ENCODE measurements at places on chromosomes 7 and 10. TPM values are rescaled to one million over a fixed set of nuclear protein-coding genes. Genes with fewer than 3 reads are reported as not detected.

GRCh38 chr7:131471250-131472004 lies 85.0 kb downstream of the PODXL start:
- no peak for DNase-seq

GRCh38 chr10:103284170-103284569 lies 7.2 kb downstream of the INA start:
- no peak for DNase-seq

DNA sequence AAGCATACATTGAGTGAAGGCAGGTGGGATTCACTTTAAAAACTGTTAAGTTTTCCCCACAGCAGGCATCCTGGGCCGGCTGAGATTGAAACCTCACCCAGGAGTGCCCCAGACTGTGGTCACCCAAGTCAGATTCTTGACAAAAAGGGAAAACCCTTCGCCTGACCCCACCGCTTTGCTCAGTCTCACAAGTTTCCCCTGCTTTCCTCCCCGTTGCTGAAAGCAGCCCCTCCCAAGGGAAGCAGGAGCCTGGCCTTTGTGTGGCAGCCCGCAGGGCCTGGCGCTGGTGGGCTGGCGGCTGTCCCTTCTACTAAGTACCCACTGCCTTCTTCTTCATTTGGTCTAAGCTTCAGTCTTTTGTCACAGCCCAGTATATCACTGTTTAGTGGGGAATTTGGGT lies 16.0 kb downstream of the RNF32 start:
- DNase-seq: no peak

DNA sequence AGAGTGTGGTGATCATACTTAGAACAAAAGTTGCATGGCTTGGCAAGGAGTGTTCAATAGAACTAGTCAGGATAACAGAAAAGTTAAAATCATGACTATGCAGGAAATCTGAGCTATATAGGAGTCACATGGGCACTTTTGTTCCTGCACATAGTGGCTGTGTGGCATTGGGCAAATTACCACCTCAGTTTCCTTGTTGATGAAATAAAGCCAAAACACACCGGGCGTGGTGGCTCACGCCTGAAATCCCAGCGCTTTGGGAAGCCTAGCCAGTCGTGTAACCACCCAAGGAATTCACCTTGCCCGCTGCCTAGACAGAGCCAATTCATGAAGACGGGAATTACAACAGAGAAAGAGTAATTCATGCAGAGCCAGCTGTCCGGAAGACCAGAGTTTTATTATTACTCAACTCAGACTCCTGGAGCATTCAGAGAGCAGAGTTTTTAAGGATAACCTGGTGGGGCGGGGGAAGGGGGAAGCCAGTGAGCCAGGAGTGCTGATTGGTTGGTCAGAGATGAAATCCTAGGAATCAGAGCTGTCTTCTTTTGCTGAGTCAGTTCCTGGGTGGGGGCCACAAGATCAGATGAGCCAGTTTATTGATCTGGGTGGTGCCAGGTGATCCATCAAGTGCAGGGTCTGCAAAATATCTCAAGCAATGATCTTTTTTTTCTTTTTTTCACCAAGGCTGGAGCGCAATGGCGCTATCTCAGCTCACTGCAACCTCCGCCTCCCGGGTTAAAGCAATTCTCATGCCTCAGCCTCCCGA lies 6.4 kb upstream of the MKRN1 start:
- no peak for DNase-seq

DNA sequence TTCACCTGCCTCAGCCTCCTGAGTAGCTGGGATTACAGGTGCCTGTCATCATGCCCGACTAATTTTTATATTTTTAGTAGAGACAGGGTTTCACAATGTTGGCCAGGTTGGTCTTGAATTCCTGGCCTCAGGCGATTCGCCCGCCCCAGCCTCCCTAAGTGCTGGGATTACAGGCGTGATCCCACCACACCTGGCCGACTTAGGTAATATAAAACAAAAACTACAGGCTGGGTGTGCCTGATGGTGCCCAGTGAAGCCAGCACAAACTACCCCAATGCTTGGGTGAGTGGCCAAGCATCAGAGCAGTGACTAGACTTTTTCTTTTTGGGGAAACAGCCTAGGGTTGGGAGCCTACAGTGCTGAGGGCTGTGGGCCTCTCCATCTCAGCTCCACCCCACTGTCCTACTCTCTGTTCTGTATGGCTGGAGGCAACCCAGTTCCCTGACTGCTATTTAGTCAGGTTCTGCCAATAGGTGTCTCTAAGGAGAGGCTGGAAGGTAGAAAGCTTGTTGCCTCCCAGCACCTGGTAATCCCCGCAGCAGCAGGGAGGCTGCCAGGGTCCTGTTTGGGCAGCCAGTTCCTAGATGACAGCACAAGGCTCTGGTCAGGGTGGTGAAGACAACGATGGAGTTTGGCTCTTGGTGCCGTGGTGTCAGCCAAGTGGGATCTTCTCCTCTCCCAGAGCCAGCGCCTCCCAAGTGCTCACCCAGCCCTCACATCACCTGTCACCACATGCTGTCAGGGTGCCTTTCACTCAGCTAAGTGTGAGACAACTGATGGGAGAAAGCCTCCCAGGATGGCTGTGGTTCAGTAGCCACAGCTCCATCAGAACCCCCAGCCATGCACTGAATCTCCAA lies 10.4 kb upstream of the NACAD start:
- no peak for DNase-seq

- DNase-seq: no peak
These were observed 69.7 kb upstream of the BTBD16 start for GRCh38 chr10:122201401-122201800.

DNA sequence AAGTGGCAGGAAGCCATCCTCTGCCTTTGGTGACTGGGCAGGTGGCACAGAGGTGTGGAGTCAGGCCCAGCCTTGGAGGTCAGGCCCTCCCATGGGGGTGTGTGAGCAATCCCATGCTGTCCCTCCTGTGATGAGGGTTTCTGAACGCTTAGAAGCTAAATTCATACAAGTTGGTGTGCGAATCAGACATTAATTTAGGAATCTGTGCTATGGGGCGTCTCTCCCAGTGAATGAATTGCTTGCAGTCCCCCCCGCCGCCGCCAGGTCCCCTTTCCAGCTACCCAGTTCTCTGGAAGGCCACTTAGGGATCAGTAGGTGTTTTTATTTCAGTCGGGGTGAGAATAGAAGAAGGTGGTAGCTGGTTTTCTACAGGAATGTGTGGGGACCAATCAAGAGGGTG lies 37.5 kb downstream of the LRRC18 start:
- DNase-seq: no peak

DNA sequence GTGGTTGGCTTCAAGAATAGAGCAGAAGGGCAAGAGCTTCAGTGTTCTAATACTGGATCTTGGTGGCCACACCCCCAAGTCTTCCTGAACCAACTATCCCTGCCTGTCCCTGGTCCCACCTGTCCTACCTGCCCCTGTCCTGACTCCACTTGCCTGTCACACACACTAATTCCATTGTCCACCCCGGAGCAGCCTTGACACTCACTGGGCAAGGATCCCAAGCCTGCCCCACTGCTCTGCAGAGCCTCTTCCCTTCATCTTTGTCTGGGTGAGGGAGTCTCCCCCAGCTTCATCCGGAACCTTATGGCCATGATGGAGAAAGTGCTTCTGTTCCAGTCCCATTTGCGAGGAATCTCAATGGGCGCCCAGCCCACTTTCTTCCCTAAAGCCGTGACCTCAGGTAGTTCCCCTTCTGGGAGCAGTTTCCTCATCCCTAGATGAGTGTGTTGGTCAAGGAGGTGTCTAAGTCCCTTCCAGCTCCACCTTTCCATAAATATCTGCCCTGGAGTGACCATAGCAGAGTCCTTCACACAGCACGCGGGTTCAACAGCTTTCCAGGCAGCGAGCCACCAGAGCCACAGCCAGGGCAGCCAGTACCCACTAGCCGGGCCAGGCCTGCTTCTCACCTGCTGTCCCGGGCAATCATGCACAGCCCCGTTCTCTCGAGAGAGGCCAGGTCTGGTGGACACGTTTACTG lies 61.5 kb downstream of the VIPR2 start:
- no peak for DNase-seq

DNA sequence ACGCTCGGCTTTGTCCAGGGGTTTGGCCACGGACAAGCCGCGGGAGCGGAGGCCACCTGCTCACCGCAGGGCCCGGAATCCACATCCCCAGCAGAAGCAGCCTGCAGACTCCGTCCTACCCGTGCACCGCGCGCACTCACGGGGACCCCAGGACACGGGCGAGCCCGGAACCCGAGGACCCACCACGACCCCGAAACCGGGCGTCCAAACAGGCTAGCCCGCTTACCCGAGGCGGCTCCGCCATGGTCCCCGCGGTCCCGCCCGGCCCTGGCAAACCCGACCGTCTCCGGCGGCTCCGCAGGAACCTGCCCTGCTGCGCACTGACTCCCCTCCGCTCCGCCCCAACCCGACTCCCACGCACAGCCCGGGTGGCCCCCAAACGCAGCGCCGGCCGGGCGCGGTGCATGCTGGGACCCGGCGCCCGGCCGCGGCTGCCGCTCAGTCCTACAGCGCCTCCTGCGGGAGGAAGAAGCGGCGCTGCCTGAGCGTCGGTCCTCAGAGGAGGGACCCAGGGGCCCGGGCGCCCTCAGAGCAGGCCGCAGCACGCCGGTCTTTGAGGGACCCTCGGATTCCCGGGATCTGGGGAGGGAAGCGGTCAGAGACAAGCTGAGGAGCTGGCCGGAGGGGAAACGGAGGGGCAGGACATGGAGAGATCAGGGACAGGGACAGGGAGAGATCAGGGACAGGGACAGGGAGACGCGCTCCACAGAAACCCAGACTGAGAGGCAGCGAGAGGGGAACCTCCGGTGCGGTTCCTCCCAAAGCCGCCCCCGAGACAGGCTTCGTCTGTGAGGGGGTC lies at the start of gene ZNF786:
Gene ZNF786 (minus strand): TSS at position 322 of the 799 bp plus-strand sequence. CDS start 78 bp downstream, at position 244.
- DNase-seq: peak; percentile 97

DNA sequence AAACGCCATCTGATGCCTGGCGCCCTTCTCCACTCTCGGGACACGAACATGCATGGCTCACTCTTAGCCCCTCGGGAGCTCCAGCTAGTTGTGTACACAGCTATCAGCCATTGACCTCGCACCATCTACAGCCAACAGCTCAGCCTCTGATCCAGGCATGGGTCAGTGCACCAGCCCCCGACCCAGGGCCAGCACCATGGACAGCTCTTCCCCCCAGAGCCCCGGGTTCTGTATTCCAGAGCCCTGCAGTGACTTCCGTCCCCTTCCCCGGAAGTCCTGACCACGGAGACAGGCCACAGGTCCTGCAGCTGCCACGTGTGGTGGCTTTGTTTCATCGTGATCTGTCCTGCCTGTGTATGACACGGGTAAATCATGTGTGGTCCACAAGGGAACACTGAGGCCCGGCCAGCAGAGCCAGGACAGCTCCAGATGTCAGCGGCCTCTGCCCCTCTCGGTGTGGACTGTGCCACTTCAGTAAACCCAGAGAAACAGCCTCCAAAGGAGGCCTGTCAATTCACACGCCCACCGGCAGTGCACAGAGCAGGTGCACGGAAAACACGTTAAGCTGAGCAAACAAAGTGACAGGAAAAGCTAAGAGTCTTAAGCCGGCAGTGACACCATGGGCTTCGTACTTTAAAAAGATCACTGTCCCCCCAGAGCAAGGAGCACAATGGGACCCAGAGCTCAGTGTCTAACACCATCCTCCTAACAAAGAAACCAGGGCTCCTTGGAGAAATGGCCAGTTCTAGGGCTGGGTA lies 13.0 kb downstream of the STK32C start:
- DNase-seq: no peak

DNA sequence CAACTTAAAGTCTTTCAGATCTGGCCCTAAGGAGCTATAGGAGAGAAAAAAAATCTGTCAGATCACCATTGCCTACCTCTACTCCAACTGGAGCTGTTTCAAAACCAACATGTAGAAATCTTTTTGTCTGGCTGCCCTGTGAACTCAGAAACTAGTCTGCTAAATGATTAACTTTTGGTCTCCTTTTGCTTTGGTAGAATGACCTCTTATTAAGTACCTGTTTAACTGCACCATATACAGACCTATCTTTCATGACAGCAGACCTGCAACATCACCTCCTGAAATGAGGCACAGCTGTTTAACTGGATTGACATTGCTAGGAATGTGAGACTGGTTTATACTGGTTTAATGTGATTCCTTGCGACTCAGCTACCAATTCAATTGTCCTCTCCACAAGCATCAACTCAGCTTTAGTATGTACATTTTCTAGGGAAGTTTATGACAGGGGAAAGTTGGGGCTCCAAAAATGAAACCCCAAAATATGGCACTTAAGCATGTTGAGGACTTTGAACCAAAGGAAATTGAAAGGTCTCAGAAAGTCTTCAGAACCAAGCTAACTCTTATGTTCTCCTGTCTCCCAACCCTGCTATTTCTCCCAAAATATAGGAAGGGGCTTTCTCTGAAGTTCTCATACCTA lies 1.8 kb downstream of the CYP3A43 start:
- no peak for DNase-seq

DNA sequence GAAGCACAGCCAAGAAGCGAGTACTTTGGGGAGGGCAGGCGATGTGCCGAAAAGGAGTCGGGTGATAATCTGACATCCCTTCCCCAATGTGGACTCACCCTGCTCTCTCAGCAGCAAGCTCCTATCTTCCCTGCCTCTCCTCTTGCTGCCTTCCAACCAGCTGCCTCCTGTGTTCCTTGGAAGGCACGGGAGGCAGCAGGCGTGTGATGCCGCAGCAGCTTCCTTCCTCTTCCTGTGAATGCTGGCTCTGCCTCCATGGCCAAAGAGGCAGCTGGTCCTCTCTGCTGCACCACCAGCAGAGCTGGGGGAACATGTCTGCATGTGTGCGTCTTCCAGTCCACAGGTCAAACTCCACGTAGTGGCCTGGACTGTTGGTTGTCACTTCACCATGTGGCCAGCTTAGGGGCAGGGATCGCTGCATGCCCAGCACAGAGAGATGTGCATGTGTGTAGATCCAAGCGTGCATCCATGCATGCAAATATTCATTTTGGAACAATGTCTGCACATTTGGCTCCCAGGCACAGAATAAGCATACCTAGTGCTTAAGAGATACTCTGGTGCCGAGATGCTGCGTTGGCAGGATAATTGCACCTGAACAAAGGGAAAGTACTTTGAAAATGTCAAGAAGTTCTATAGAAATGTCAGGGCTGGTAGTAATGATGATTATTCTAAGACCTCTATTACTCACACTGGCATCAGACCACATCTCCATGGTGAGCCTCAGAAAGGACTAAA lies 499.8 kb downstream of the PLXNA4 start:
- DNase-seq: no peak

- DNase-seq: peak; percentile 54
These were observed 96.4 kb downstream of the FAS start for GRCh38 chr10:89086801-89087521.

The ELAPOR2 gene
- 16.8 TPM for total RNA-seq

The HOXA3 gene
- not detected for total RNA-seq

The AZGP1 gene
- total RNA-seq: not detected

The TMUB1 gene
- 67.3 TPM for total RNA-seq

The FXYD4 gene
- total RNA-seq: not detected

The ASZ1 gene
- not detected for total RNA-seq

The GIMAP2 gene
- 47.8 TPM for total RNA-seq

The GCK gene
- total RNA-seq: 0.67 TPM

Measured in activated T-cell treated with anti-CD3 and anti-CD28 coated beads, Interleukin-2, amount 50 U/mL, for 72 hours (primary cell).